ENCODE measurements at places on chromosomes 12 and 14.

- DNase-seq, result no peak
Observed at GRCh38 chr12:120242275-120242799, 23.2 kb downstream of the PXN start.

DNA sequence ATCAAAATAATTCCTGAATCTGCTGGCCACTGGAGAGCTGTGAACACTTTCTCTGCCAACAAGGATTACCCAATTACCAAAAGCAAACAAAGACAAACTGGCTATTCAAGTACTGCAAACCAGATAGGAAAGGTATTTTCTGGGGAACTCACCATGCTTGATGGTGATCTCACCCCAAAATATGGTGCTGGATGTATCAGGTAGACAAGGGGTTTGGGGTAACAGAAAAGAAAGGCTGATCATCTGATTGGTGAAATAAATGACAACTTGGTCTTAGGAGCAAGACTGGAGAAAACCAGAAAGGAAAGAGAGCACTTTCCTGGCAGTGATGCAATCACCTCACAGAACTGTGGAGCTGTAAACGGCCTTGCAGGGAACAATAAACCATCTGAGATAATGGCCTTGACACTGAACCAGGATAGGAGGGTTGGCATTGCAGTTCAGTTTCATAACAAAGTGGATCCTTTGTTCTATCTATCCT lies 31.0 kb upstream of the NPFF start:
- no peak for DNase-seq

DNA sequence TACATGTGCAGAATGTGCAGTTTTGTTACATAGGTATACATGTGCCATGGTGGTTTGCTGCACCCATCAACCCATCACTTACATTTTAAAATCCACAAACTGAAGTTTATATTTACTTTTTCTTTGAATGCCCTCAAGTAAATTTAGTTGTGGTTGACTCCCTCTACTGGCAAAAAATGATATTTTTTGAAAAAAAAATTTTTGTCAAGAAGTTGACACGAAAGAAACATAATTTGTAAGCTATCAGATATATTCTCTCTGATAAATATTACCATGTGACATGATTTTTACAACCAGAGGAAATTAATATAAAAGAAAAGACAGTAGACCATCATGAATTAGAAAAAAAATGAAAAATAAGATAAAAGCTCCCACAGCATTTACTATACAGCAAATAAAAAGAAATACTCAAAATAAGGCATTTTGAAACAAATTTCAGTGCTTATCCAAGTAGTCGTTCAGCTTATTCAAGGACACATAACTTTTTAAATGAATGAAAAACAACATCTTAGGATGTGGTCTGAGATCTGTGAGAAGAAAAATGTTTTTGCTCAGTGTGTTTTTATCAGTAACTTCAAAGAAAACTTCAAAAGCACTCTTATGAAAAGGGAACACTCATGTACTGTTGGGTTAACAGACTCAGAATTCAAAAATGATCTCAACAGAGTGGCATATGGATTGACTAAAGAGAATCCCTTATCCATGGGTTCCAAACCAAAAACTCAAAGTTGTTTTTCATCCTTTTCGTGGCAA lies 30.0 kb upstream of the GRIP1 start:
- DNase-seq, result peak; percentile 20

DNA sequence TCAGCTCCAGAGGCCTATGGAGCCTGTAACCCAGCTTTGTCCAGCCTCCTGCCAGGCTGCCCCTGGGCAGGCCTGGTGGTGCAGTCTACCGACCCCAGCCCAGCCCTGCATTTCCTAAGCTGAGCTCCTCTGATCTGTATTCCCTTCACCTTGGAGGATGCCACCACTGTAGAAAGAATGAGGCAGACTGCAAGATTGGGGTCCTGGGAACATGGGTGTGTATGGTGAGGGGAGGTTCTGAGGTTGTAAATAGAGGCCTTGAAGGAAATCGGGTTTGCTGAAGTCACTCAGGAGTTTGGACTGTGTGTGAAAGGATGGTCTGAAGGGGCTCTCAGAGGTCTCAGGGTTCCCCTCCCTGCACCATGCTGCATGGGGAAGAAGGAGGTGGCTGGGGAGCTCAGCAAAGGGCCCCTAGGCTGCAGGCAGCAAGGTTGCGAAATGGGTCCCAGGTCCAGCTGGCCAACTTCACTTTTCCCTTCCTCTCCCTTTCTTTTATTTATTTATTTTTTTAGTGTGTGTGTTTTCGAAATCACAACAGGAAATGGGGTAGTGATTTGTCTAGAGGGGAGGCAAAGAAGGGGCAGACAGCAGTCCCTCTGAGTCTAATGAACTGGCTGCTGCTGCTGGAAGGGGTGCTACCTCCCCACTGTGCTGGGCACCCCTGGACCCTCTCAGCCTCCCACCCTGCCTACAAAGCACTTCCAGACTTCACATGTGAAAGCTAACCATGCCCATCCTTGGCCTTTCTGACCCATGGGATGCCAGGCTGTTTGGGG lies 1.2 kb upstream of the LRP1-AS start:
- DNase-seq, result no peak

GRCh38 chr12:65414526-65414925 lies 136.0 kb downstream of the MSRB3 start:
- no peak for DNase-seq

- no peak for DNase-seq
Observed at GRCh38 chr14:68327231-68327630, 465.6 kb downstream of the ZFP36L1 start.

DNA sequence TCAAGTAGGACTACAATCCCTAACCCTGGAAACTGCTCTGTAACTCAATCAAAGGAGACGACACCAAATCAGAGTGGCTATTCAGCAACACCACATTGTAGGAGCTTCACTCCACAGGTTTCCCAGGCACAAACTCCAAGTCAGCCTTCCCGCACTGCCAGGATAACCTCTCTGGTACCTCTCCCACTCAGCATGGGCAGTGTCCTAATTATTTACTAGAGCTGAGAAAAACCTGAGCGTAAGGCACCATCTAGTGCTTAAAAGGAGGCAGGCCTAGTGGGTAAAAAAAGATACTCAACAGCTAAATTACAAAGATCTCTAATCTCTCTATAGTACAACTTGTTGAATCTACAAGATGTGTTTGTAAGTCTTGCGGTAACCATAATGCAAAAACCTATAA lies 36.1 kb downstream of the PARP11 start:
- no peak for DNase-seq

DNA sequence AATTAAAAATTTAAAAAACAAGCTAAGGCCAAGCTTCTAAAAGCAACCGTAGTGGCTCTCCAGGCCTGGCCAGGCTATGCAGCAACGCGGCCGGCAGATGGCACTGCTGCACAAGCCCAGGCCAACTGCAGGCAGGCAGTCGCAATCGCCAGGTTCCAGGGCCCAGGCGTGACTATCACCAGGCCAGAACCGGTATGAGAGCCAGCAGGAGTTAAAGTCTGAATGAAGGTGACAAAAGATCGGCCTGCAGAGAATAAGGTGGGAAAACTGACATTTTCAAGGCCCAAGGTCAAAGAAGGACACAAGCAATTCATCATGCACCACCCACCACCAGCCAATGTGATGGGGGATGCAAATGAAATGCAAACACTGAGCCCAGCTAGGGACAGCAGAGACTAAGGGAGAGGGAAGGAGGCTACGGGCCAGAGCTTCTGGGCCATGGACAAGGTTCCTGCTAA lies 43.6 kb upstream of the ANO2 start:
- peak; percentile 32 for DNase-seq

DNA sequence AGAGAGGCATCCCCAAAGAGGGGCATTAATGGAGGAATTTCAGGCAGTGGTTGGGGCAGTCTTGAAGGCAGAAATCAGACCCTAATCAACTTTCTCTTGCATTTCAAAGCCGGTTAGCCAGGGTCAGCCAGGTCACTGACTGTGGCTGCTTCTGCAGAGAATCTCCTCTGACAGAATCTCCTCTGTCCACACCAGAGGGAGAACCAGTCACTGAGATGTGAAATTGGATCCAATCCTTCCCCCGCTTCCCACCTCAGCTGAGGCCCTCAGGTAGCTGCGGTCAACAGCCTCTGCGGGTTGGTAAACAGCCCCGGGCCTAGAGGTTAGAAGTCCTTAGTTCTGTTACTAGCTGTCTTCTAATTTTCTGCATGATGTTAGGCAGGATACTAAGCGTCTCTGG lies 39.8 kb upstream of the NUAK1 start:
- DNase-seq, result no peak

DNA sequence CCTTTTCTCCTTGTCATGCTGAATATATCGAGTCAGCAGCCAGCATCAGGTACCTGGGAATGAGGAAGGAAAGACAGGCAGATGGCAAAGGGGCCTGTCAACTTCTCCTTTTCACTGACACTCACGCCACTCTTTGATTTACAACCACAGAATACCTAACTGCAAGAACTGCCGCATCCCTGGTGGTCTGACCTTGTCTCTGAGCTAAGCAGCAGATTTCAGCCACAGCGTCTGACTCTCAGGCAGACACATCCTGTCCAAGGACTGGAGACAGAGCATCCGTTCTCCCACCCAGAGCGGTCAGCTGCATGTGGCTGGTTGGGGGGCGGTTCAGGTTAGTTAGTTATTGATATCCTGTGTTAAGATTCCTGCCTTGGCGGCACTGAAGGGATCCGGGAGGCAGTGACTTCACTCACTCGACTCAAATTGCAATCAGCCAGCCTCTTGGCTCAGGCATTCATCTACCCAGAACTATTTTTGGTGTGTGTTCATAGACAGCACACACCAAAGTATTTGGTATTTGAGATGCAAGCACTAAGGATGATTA lies 11.2 kb upstream of the MAP1LC3B2 start:
- peak; percentile 59 for DNase-seq

DNA sequence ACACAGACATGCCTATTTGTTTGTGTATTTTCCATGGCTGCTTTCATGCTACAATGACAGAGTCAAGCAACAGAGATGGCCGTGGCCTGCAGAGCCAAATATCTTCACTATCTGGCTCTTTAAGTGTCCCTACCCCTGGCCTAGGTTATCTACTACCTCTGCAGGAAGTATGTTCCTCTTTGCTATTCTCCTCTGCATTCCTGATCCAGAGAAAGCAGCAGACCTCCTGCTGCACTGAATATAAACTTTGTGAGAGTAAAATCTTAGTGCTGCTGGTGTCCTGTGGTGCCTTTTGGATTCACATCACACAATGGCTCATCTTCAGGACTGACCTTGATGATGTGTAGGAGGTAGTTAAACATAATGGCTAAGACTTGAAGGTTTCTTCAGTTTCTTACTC lies 233.4 kb downstream of the IPO8 start:
- DNase-seq, result no peak

GRCh38 chr12:92065639-92066038 lies 80.0 kb downstream of the BTG1 start:
- no peak for DNase-seq

DNA sequence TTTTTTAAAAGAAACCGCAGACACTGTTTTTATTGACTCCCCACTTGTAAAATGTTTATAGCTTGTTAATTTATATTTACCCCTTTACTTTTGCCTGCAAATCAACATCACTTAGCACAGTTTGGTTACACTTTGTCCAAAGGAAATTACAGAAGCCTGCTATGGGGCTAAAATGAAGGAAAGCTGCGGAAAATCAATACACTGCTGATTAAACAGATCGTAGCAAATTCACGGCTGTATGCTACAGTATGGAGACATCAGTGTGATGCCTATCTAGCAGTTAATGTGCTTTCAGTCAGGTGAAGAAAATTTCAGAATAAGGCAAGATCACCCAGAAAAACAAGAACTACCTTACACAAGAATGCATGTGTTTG lies 110.0 kb downstream of the FOXG1 start:
- no peak for DNase-seq

GRCh38 chr14:38900887-38901286 lies 202.1 kb downstream of the SEC23A start:
- DNase-seq, result no peak

GRCh38 chr12:120522568-120522967 lies 6.4 kb downstream of the COQ5 start:
- no peak for DNase-seq

DNA sequence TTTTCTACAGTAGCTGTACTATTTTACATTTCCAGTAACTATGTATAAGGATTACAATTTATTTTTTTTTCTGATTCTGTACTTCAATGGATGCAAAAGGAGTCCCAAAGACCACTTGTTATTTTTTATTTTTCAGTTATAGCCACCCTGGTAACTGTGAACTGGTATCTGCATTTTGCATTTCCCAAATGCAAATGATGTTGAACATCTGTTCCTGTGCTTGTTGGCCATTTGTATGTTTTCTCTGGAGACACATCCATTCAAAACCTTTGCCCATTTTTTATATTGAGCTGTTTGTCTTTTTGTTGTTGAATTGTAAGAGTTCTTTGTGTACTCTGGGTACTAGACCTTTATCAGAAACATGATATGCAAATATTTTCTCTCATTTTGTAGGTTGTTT lies 485.6 kb downstream of the LRIG3 start:
- DNase-seq, result no peak

DNA sequence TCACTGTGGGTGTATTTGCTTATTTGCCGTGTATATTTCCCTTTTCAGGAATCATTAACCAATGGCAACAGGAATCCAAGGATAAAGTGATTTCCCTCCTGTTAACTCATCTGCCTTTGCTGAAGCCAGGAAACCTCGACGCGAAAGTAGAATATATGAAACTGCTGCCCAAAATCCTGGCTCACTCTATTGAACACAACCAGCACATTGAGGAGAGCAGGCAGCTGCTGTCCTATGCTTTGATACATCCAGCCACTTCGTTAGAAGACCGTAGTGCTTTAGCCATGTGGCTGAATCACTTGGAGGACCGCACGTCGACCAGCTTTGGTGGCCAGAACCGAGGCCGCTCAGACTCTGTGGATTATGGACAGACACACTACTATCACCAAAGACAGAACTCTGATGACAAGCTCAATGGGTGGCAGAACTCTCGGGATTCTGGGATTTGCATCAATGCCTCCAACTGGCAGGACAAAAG lies 135.1 kb downstream of the SAMD4A start:
- no peak for DNase-seq

- DNase-seq, result no peak
Observed at GRCh38 chr14:20820063-20820904, 17.6 kb upstream of the RNASE1 start.

GRCh38 chr12:20778969-20779368 lies 31.5 kb upstream of the SLCO1B3 start:
- no peak for DNase-seq

DNA sequence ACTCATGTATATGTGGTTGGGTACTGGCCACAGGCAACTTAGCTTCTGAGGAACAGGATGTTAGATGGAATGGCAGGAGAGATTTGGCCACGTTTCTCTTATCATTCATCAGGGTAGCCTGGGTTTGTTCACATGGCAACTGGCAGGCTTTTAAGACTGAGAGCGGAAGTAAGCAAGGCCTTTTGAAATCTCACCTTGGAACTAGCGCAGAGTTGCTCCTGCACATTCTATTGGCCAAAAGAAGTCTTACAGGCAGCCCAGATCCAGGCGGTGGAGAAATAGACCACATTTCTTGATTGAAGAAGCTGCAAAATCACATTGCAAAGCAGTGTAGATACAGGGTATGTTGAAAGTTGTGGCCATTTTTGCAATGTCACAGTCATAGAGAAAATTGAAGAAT lies 3.7 kb downstream of the CLEC4A start:
- DNase-seq, result peak; percentile 91

DNA sequence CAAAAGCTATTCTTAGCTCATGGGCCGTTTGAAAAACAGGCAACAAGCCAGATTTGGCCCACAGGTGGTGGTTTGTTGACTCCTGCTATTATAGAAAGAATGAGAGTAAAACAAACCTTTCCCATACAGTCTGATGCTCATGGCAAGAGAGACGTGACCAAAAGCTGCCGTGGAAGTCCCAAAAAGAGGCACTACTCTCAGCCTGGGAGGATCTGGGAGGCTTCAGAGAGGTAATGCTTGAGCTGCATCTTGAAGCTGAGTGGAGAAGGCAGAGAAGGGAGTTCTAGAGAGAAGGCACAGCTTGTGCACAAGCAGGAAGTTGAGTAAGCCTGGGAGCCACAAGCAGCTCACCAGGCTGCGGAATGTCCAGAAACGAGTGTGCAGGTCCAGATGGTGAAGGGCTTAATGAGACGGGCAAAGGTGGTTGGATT lies 9.6 kb downstream of the PLXNC1 start:
- no peak for DNase-seq
